NCI-H460 (cell line): ENCODE measurements at places on chromosomes 4 and X.

GRCh38 chr4:184817494-184818215 lies 8.1 kb downstream of the ACSL1 start:
- no peak for DNase-seq

- no peak for DNase-seq
Observed at GRCh38 chrX:13085526-13085925, 41.1 kb upstream of the FAM9C start.

- no peak for DNase-seq
Observed at GRCh38 chr4:1409491-1410425, 3.5 kb upstream of the NKX1-1 start.

- no peak for DNase-seq
Observed at GRCh38 chr4:79831119-79831528, 241.9 kb downstream of the ANTXR2 start.

DNA sequence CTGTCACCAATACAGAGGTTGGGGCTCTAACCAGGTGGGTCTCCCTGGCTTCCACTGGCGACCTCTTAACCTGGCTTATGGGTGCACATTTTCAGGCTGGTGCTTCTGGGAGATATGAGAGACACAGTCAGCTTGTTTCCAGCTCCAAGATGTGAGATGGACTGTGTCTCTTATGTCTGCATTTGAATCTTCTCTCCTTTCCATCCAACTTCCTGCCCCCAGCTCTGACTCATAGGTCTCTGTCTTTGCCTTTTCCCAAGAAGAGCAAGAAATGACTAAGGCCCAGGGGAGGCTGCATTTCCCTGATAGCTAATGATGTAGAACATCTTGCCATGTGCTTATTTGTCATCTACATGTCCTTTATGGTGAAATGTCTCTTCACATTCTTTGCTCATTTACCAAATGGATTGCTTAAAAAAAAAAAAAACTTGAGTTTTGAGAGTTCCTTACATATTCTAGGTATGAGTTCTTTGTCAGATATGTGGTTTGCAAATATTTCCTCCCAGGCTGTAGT lies 3.2 kb upstream of the UXT start:
- peak; percentile 16 for DNase-seq

DNA sequence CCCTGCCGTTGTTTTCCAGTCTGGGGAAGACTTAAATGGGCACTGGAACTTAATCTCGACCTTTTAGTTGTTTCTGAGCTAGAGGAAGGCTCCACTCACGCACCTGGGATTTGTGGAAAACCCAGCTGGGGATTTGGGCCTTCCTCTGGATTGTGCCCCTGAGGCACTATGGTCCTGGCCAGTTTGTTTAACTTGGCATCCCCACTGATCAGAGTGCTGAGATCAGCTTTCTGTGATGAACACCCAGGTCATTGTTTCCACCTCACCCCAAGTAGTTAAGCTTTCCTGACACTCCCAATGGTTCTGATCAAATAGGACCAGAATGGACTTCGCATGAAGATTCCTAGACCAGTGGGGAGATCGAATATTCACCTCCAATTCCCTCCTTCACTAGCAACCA lies 20.5 kb upstream of the NAP1L5 start:
- DNase-seq, result no peak

GRCh38 chr4:88008743-88009171 lies 1.3 kb downstream of the PKD2 start:
- no peak for DNase-seq

DNA sequence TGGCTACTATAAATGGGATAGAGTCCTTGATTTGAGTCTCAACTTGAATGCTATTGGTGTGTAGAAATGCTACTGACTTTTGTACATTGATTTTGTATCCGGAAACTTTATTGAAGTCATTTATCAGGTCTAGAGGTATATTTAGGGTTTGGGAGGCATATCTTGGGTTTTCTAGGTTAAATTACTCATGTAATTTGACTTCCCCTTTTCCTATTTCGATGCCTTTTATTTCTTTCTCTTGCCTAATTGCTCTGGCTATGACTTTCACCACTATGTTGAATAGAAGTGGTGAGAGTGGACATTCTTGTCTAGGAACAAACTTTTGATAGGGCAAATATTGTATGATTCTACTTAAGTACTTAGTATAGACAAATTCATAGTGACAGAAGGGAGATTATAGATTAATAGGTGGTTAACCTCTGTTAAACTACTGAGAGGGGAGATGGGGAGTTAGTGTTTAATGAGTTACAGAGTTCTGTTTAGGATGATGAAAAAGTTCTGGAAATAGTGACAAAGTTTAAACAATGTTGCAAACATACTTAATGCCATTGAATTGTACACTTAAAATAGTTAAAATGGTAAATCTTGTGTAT lies 22.8 kb upstream of the HSPA4L start:
- DNase-seq, result no peak

GRCh38 chrX:32483534-32484136 lies 727.7 kb downstream of the DMD start:
- no peak for DNase-seq

GRCh38 chrX:21989384-21989783 lies 42.7 kb upstream of the PHEX start:
- DNase-seq, result no peak

DNA sequence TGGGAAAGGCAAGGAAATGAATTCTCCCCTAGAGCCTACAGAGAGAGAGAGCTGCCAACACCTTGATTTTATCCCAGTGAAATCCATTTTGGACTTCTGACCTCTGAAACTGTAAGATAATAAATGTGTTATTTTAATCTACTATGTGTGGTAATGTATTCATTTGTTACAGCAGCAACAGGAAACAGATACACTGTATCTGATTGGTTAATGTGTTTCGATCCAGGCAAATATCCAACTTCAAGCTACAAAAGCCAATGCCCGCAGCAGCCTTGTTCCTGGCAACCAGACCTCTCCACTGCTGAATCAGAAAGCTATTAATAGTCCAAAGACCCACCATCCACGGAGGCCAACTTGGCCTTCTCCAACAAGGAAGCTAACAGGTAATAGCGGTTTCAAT lies 318.1 kb downstream of the PTTG2 start:
- no peak for DNase-seq

DNA sequence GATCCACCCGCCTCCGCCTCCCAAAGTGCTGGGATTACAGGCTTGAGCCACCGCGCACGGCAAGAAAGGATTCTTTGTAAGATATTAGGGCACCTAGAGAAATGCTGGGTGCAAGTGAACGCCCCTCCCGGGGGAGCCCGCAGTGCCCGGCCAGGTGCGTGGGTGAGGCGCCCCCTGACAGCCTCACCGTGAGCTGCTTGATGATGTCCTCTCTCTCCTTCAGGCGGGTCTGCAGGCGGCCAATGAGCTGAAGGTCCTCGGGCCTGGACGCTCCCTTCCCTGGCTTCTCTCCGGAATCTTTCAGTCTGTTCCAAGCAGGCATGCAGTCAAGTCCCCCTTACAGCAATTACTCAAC lies 21.9 kb downstream of the MED28 start:
- DNase-seq, result no peak

- no peak for DNase-seq
Observed at GRCh38 chr4:39030725-39031124, 1.5 kb downstream of the TMEM156 start.

GRCh38 chrX:107669885-107670628 lies 41.7 kb downstream of the PRPS1 start:
- DNase-seq, result no peak

DNA sequence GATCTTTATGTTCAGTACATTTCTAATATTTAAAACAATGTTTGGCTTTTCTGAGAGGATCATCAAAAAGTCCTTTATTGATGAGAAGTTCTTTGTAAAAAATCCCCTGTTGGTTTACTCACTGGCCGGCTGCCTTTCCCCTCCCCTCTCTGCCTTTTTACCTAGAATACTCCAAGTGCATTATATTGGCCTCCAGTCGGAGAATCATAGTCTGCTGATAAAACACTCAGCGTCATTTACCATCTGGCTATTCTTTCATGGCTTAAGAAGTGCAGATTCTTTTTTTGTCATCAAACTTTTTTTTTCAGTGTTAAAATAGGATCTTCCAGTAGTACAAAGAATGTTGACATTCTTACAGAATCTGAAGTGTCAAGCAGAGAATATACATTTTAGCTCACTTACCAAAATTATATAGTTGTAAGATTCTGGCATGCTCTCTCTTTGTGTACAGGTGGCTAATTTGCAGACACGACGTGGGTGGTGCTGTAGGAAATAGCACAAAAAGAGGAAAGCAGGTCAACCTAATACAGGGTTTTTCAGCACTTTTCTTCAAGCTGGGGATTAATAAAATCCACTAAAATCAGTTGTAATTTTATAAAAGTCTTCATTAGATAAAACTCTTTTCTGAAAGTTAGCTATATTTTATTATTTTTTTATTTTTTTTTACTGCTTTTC lies 731.8 kb downstream of the KCTD8 start:
- DNase-seq, result no peak

DNA sequence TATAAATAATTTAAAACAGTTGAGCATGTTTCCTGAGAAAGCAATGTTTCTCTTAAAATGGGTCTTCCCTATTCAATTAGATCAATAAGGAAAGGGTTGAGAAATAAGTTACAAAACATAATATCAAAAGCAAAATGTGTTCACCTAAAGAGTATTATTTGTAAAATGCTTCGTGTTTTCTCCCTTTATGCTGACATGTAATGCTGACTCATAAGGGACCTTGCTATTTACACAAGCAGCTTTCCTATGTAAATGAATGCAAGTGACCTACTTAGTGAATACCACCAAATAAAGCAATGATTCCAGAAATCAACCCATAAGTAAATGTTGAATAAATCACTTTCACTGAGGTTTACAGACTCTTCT lies 91.5 kb downstream of the ELOVL6 start:
- peak; percentile 58 for DNase-seq

DNA sequence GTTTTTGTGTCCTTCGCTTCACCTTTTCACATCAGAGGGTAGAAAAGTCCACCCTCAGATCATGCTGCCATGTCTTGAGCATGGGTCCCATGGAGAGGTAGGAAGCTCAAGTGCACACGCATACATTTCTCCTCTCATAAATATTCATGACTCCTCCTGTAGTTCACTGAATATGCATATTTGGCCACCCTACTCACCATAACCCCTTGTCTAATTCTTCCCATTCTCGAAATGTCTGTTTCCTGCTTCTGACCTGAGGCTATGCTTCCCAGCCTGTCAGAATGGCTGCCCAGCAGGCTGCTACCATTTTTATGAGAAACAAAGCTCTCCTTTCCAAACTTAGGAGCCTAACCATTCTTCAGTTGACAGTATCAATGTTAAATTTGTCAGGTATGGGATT lies 86.5 kb downstream of the ADRA2C start:
- DNase-seq, result no peak

GRCh38 chr4:8916906-8917305 lies 45.3 kb upstream of the HMX1 start:
- DNase-seq, result no peak

- DNase-seq, result no peak
Observed at GRCh38 chrX:117196481-117196880, 733.7 kb upstream of the CT83 start.

- DNase-seq, result no peak
Observed at GRCh38 chrX:110135618-110136017, 132.7 kb downstream of the TMEM164 start.

GRCh38 chrX:102887687-102888086 lies 49.4 kb upstream of the RAB40AL start:
- no peak for DNase-seq

DNA sequence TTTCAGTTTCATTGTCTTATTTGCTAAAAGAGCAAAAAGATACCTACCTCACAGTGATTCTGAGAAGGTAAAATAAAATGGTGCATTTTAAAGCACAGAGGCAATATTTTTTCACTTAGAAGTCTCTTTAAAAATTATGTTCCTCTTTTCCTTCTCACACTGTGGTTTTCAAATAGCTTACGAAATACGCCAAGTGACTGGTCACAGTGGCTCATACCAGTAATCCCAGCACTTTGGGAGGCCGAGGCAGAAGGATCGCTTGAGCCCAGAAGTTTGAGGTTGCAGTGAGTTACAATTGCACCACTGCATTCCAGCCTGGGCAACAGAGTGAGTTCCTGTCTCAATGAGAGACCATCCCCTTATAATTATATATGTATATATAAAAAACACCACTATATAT lies 372.6 kb downstream of the FBXO8 start:
- no peak for DNase-seq

DNA sequence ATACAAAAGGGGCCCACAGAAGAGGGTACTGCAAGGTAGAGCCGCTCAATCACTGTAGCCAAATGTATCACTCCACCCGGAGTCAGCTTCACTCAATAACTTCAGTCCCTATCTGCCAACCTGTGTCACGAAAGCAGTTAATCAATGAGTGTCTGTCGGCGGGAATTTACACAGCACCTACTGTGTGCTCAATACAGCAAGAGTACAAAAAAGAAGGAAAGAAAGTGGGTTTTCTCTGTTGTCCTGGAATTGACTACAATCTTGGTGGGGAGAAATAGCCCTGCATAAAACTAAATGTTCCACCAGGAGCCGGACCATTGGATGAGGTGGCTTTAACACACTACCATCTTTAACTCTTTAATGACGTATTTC lies 780 bp upstream of the NKRF start:
- DNase-seq, result no peak

DNA sequence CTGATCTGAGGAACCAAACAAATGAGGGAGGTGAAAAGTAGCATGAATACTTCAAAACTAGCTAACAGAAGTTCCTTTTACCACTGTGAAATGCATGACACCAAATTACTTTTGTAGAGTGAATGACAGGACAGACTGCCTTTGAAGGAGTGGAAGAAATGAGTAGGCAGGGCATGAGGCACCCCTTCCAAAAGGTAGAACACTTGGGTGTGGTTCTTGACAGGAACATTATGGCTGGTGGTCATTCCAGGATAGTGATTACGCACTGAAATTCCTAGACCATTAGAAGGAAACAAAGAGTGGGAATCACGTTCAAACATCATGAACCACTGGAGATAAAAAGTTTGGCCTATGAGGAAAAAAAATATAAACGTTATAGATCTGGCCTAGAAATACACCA lies 4.9 kb downstream of the HUWE1 start:
- no peak for DNase-seq

- no peak for DNase-seq
Observed at GRCh38 chr4:123399627-123400358, 3.2 kb downstream of the SPRY1 start.

DNA sequence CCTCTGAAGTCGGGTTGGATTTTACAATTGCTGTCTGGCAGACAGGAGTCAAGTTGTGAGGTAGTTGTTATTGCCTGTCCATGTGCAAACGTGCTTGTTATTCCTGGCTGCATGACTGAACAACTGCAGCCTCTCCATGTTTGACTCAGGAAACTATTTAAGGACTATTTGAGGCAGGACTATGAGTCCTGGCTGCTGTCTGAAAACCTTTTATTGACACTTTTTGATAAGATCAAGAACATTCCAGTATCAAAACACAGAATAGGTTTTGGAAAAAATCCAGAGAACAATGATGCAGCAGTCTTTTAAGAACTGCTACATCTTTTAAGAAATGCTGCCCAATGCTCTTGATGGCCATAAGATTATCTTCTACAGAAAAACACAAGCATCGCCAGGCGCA lies 10.0 kb upstream of the SPRY1 start:
- no peak for DNase-seq

- peak; percentile 61 for DNase-seq
Observed at GRCh38 chr4:164956766-164957643, 20.5 kb downstream of the TRIM61 start.

- DNase-seq, result no peak
Observed at GRCh38 chr4:147539959-147540358, 59.1 kb downstream of the EDNRA start.
